Activated naive CD4-positive, alpha-beta T cell treated with anti-CD3 and anti-CD28 coated beads, Interleukin-2, amount 10 ng/mL, durations not matched to agents 7 days and 5 days (primary cell): ENCODE measurements at places on chromosomes 11 and 22.

DNA sequence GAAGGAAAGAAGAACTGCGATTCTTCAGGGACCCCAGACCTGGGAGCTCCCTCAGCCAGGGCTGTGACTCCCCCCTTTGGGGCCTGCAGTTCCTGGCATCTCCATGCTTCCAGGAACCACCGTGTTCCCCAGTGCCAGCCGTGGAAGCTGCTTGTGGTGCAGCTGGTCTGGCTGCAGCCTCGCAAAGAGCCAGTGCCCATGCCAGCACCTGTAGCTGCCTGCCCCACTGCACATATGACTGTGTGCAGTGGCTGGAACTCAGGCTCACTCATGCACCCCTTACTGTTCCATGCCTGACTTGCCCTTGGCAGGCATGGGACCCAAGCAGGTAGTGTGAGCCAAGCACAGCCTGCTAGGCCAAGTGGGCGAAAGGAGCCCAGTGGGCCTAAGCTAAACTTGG, 401.3 kb downstream of the LRRC4C start:
- no peak overlapping the region for H3K4me3 ChIP-seq
- no peaks in the 10 kb centered on the region for H3K27me3 ChIP-seq
- no peaks in the 10 kb centered on the region for H3K36me3 ChIP-seq
- H3K27ac ChIP-seq, result no peak overlapping the region

- no peak for DNase-seq
- no peaks in the 10 kb centered on the region for H3K36me3 ChIP-seq
- H3K4me1 ChIP-seq, result peaks cover 12% of the 10 kb centered on the region
- no peak overlapping the region for H3K27ac ChIP-seq
- no peak overlapping the region for H3K4me3 ChIP-seq
Observed at GRCh38 chr11:44633641-44634040, 68.2 kb downstream of the CD82 start.

DNA sequence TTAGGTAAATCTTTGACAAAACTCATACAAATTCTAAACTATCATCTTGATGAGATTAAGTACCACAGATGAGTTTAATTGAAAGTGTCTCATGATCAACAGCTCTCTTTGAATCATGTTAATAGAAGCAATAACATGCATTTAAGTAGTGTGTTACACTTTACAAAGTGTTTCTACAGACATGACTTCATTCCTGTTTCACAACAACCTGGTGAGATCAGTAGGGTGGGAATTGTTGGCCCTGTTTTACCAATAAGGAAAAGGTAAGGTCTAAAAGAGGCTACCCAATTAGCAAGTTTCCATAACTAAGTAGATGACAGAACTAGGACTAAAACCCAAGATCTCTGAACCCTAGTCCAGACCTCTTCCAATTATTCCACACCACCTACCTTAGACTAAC, 12.7 kb upstream of the PRSS23 start:
- H3K4me1 ChIP-seq, result no peaks in the 10 kb centered on the region
- H3K4me3 ChIP-seq, result no peak overlapping the region
- DNase-seq, result no peak
- H3K36me3 ChIP-seq, result no peaks in the 10 kb centered on the region
- H3K27me3 ChIP-seq, result peaks cover 27% of the 10 kb centered on the region

DNA sequence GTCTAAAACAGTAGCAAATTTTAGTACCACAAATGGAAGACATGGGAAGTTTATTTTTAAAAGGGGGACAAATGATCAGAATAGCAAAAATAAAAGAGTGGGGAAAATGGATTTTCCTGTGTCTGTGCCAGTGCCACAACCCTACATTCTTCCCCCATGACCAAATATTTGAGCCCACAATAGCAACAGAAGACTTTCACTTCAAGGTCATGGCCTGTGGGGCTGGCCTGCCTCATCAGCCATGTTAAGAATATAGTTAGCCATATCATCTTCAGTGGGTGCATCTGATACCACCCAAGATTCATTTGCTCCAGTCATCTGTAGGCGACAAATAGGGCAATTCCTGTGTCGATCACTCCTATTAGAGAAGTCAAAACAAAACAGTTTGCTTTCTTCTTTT, 26.3 kb downstream of the RNF141 start:
- peaks cover 10% of the 10 kb centered on the region for H3K36me3 ChIP-seq
- no peak overlapping the region for H3K4me3 ChIP-seq
- no peak for DNase-seq
- no peak overlapping the region for H3K27ac ChIP-seq

GRCh38 chr11:96161307-96162089, 181.5 kb downstream of the MAML2 start:
- peaks cover 22% of the 10 kb centered on the region for H3K4me1 ChIP-seq
- H3K36me3 ChIP-seq, result peaks cover 7% of the 10 kb centered on the region
- no peaks in the 10 kb centered on the region for H3K27me3 ChIP-seq
- no peak overlapping the region for H3K4me3 ChIP-seq
- no peak overlapping the region for H3K27ac ChIP-seq
